ENCODE measurements at places on chromosomes 4 and X. TPM values are rescaled to one million over a fixed set of nuclear protein-coding genes. Genes with fewer than 3 reads are reported as not detected.
A peak's percentile ranks its signal among the peaks of the same experiment; 100 is the strongest.

DNA sequence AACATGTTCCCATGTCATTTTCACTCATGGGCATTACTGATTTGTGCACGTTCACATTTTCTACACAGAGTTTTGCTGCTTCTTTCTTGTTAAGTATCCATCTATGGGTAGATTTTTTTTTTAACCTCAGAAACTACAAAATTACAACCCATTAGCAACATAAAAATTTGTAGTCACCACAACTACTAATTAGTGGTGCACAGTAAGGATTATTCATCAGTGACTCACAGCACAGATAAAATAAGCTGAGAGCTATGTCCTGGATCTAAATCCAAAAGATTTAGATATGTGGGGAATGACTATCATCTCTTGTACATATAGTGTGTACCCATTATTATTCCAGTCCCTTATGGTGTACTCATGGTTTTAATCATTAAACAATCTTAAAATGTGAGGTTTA lies 19.7 kb upstream of the AMELX start:
- H3K36me3 ChIP-seq: no peaks in the 10 kb centered on the region
- H3K4me3 ChIP-seq: no peak overlapping the region
- no peaks in the 10 kb centered on the region for H3K27me3 ChIP-seq
- no peaks in the 10 kb centered on the region for H3K4me1 ChIP-seq
- no peak overlapping the region for H3K27ac ChIP-seq

- H3K4me1 ChIP-seq: no peaks in the 10 kb centered on the region
- H3K27me3 ChIP-seq: no peaks in the 10 kb centered on the region
- peaks cover 6% of the 10 kb centered on the region for H3K36me3 ChIP-seq
- H3K4me3 ChIP-seq: no peak overlapping the region
Measured at GRCh38 chr4:17475481-17475880, 36.4 kb downstream of the QDPR start.

DNA sequence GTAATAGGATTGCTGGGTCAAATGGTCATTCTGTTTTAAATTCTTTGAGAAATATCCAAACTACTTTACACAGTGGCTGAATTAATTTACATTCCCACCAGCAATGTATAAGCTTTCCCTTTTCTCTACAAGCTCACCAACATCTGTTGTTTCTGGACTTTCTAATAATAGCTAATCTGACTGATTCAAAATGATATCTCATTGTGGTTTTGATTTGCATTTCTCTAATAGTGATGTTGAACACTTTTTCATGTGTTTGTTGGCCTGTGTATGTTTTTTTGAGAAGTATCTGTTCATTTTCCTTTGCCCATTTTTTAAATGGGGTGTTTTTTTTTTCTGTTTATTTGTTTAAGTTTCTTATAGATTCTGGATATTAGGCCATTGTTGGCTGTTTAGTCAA lies 659.0 kb upstream of the GNPDA2 start:
- no peak for DNase-seq
- H3K27me3 ChIP-seq: no peaks in the 10 kb centered on the region
- no peak overlapping the region for H3K4me3 ChIP-seq
- no peak overlapping the region for H3K27ac ChIP-seq
- H3K4me1 ChIP-seq: no peaks in the 10 kb centered on the region
- no peaks in the 10 kb centered on the region for H3K36me3 ChIP-seq

- no peak overlapping the region for H3K4me3 ChIP-seq
- no peak for DNase-seq
- H3K27ac ChIP-seq: no peak overlapping the region
- peaks cover 13% of the 10 kb centered on the region for H3K27me3 ChIP-seq
- H3K4me1 ChIP-seq: no peaks in the 10 kb centered on the region
- H3K36me3 ChIP-seq: no peaks in the 10 kb centered on the region
Measured at GRCh38 chr4:89496851-89497250, 189.3 kb upstream of the GPRIN3 start.

- H3K27ac ChIP-seq: no peak overlapping the region
- no peaks in the 10 kb centered on the region for H3K27me3 ChIP-seq
- DNase-seq: no peak
- no peak overlapping the region for H3K4me3 ChIP-seq
- H3K36me3 ChIP-seq: no peaks in the 10 kb centered on the region
Measured at GRCh38 chrX:72057331-72057730, 74.4 kb downstream of the RTL5 start.

GRCh38 chr4:63787326-63787725 lies 621.9 kb downstream of the TECRL start:
- H3K27me3 ChIP-seq: no peaks in the 10 kb centered on the region
- no peaks in the 10 kb centered on the region for H3K4me1 ChIP-seq
- H3K4me3 ChIP-seq: no peak overlapping the region

- H3K27ac ChIP-seq: peak overlapping the region; percentile 49
- H3K27me3 ChIP-seq: no peaks in the 10 kb centered on the region
- H3K4me1 ChIP-seq: no peaks in the 10 kb centered on the region
- peaks cover 7% of the 10 kb centered on the region for H3K36me3 ChIP-seq
- DNase-seq: no peak
- H3K4me3 ChIP-seq: no peak overlapping the region
Measured at GRCh38 chrX:53373307-53373706, 49.1 kb downstream of the SMC1A start.

FAM53A gene
- 0.82 TPM for total RNA-seq

SAGE1 gene
- not detected for total RNA-seq

- H3K4me1 ChIP-seq: no peaks in the 10 kb centered on the region
- peaks cover 4% of the 10 kb centered on the region for H3K36me3 ChIP-seq
- H3K4me3 ChIP-seq: no peak overlapping the region
- DNase-seq: no peak
- H3K27ac ChIP-seq: no peak overlapping the region
Measured at GRCh38 chrX:18971506-18971905, 12.4 kb downstream of the PHKA2 start.

NLGN3 gene
- 0.58 TPM for total RNA-seq

DNA sequence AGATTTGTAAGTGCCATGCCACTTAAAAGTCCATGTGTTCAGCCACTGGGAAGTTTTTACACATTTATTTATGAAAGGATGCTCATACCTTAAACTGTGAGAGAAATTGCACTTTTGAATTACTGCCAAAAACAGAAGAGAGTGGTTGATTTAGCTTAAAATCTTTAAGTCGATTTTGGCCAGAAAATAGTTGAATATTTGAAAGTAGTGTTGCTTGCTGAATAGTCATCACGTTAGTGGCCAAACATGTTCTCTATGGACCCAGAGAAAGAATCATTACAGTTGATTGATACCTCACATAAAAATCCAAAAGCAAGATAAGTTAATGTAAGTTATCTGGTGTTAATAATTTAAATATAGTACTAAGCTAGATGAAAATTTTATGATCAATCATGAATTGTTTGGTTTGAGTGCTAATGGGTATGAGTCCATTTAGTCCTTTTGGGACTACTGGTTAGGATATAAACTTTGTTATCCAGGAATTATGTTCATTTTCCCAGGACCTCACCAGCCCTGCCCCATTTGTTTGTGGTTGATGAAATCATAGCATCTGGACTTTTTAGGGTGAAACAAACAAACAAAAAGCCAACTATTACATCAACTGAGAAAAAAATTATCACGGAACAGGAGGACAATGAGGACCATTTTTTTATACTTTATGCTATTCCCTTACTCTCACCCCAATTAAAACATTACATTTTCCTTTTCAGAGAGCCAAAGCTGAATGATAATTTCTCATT lies 6.3 kb downstream of the GIMD1 start:
- no peaks in the 10 kb centered on the region for H3K4me1 ChIP-seq
- peaks cover 6% of the 10 kb centered on the region for H3K27me3 ChIP-seq
- H3K36me3 ChIP-seq: no peaks in the 10 kb centered on the region
- no peak overlapping the region for H3K27ac ChIP-seq

CCKAR gene
- total RNA-seq: not detected

DNA sequence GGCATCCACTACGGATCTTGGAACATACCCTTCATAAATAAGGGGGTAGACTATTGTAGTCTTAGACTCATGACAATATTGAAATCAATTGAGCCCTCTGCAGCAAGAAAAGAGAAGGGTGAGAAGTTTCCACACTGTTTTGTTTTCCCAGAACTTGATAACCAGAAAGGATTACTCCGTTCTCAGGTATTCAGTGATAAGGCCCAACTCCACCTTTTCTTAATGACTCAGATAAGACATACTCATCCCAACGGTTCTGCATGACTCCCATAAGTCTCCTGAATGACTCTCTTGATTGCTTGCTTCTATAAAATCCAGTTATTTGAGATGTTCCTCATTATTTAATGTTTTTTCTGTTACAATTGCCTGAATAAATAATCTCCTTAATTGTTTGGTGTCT lies 111.7 kb downstream of the PABPC4L start:
- DNase-seq: no peak
- no peaks in the 10 kb centered on the region for H3K4me1 ChIP-seq
- H3K27ac ChIP-seq: no peak overlapping the region

DNA sequence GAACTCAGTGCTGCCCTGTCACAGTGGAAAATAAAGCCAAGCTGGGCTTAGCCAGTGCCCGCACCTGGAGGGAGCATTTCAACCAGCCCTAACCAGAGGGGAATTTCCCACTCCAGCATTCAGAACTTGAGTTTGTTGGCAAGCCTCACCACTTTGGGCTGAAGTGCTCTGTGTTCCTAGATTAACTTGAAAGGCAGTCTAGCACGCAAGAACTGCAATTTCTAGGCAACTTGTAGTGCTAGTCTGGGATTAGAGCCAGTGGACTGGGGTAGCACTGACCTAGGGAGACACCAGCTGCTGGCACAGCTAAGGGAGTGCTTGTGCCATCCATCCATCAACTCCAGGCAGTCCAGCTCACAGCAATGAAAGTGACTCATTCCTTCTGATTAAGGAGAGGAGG lies 1060.6 kb upstream of the GRID2 start:
- no peak overlapping the region for H3K4me3 ChIP-seq
- no peak overlapping the region for H3K27ac ChIP-seq
- no peaks in the 10 kb centered on the region for H3K27me3 ChIP-seq
- H3K4me1 ChIP-seq: no peaks in the 10 kb centered on the region
- no peak for DNase-seq
- H3K36me3 ChIP-seq: no peaks in the 10 kb centered on the region

- H3K4me1 ChIP-seq: peaks cover 30% of the 10 kb centered on the region
- peak overlapping the region; percentile 84 for H3K4me3 ChIP-seq
- DNase-seq: no peak
Measured at GRCh38 chr4:94453391-94453963, 1.7 kb downstream of the PDLIM5 start.

GAGE2A gene
- total RNA-seq: not detected

UGT2B11 gene
- total RNA-seq: not detected

DNA sequence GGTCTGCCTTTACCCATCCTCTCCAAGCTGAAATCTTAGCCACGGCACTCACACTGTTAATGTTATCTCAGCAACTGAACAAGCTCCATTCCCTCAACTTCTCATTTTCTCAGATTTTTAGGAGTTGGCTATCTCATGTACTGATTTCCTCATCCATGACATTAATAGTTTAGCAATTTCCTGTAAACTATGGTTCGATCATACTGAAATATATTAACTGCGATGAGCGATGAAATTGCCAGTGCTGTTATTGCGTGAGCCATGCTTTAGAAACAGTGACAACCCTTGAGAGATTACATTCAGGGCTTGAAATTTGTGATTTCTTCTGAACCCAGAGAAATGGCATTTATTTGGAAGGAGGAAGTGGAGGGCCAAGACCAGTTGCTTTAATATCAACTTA lies 223.7 kb downstream of the GPAT3 start:
- no peak overlapping the region for H3K27ac ChIP-seq
- DNase-seq: no peak
- no peaks in the 10 kb centered on the region for H3K4me1 ChIP-seq
